NB4 (cell line): ENCODE measurements at places on chromosomes 3 and 15.

DNA sequence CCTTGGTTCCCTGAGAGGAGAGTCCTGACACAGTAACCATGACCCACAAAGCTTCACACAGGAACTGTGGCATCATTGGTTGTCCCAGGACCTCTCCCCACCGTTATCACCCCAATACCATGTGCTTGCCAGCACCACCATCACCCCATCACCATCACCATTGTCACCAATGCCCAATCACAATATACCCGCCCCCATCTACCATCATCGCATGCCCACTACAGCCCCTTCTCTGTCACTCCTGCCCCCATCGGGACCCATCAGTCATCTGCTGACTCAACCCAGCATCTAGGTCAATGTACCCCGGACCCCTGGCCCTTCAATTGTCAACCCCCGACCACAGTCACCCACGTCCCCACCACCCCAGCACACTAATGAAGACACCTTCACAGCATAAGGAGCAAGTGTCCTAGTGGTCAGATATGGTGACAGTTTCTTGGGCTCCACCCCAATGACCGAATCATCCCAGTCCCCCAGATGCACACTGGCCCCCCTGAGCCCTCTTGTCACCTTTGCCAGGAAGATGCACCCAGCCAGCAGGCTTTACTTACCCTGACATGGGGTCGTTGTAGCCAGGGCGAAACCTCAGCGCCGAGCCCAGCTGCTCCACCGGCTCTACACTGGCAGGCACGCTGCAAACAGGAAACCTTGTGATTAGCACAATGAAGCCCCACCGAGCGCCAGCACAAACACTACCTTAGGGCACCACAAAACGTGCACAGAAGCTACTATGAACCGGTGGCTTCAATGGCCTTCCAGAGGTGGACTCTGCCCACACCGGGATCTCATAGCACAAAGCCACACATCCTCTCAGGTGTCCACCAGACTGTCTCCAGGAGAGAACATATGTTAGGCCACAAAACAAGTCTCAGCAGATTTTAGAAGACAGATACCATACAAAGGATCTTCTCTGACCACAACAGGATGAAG is 25.1 kb downstream of the SHISA5 start:
- DNase-seq, result peak; percentile 41

DNA sequence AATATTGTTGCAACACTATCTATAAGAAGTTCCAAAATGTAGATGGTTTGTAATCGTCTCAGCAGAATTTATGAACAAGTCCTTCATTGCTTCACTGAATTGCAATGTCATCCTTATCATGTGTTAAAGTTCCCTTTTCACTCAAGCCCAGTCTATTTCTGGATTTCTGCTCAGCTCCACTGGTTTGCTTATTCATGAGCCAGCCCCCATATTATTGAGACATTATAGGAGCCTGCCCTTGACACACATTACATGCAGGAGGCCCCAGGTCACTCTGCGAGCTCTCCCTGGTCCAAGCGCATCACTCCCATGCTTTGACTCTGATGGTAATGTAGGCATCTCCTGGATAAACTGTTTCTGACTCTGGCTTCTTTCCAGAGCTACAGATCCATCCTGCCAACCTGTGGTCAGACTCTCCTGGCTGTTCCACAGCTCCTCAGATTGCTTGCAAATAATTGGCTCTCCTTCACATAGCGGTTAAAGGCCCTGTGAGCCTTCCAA is 56.9 kb downstream of the ABTB1 start:
- DNase-seq, result peak; percentile 73

DNA sequence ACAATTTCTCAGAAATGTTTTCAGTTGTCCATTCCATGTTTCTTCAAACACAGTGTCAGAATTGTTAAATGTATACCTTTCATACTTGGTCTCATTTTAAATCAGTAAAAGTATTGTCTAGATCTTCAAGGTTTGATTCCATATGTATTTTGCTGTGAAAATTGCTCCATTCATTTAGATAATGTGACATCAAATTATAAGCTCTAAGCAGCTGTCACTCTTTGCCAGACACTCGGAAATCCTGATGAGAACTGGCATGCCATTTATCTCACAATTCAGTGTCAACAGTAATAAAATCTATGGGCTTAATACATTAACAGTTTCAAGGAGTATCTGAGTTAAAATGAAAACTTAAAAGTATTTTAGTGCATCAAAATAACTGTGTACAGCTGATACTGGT is 1025.3 kb upstream of the EPHA6 start:
- DNase-seq, result no peak

- DNase-seq, result no peak
These were observed 55.1 kb downstream of the DNAJB8 start for GRCh38 chr3:128411574-128412064.

- DNase-seq, result no peak
These were observed 51.8 kb downstream of the CTDSPL start for GRCh38 chr3:37913522-37913921.

- DNase-seq, result no peak
These were observed 43.7 kb upstream of the GNB5 start for GRCh38 chr15:52234596-52235541.

- peak; percentile 61 for DNase-seq
These were observed 41.2 kb downstream of the OIP5 start for GRCh38 chr15:41291065-41291631.

DNA sequence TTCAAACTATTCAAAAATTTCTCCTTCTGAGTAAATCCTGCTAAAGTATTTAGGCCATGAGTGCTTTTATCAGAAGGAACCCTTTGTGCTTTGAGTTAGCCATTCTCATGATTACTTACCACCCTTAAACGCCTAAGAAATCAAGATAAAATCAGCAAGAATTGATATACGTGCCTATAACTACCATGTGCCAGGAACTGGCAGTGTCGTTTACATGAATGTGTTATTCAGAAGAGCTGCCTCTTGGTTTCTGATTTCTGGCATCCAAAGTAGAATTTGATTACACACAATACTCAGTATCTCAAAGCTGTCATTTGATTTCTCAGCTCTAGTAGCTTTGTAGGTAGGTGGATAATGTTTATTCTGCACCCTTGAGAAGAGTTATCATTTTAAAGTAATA is 351.3 kb upstream of the CCDC54 start:
- DNase-seq, result no peak

DNA sequence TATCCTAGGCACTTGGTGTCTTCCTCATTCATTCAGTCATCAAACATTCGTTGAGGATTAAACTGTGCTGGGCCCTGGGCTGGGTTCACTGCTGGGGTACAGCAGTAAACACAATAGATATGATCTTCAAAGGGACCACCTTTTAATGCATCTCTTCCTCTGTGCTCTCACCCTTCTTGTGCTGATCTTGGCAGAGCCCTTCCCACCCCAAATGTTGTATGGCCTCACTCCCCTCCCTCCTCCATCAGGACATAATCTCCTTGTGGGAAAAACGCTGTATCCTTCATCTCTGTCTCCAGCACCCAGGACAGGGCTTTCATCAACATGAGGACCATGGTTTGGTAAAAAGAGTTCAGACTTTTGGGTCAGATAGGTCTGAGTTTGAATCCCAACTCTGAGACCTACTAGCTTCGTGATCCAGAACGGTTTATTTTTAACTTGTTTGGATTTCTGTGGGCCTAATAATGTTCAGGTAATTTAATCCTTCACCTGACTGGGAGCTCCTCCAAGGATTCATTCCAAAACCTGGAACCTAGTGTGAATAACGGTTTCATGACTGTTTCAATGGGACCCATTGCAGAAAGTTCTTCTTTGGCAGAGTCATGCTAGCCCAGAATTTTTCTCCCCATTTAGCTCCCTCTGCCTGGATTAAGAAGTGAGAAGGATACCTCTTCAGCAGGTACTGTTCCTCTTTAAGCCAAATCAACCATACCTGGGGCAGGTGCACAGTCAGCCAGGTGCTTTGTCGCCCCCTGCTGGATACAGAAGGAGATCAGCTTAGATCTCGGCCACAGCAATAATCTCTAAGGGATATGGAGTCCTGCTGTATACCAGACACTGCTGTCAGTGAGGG is 5.2 kb upstream of the WNT7A start:
- peak; percentile 42 for DNase-seq

DNA sequence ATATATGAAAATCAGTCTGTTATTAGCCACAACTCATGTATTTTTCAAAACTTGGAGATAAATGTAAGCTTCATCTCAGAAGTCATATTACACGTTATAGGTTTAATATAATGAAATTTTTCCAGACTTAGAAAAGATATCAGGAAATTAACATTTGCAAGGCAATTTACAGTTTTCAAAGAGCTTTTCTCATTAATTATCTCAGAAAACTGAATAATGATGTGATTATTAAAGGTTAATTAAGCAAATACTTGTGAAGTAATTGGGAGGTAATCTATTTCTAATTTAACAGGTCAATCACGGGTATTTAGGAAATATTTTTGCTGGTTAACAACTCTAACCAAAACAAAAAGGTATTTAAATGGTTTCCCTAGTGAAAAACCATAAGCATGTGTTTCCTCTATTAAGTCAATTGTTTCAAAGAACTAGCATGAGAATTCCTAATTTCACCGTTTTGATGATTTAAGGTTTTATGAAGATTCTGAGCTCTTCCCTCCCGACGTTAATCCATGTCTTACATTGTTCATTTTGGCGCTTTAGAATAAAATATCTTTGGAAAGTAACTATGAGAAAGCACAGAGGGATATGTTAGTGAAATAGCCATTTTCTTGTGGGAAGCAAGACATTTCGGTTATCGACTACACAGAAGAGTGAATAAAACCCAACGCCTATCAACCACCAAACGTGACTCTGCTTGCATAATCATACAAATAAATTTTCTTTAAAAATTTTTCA is 1.5 kb upstream of the NEO1 start:
- no peak for DNase-seq

- DNase-seq, result no peak
These were observed 15.4 kb upstream of the CXCR6 start for GRCh38 chr3:45927881-45928280.

DNA sequence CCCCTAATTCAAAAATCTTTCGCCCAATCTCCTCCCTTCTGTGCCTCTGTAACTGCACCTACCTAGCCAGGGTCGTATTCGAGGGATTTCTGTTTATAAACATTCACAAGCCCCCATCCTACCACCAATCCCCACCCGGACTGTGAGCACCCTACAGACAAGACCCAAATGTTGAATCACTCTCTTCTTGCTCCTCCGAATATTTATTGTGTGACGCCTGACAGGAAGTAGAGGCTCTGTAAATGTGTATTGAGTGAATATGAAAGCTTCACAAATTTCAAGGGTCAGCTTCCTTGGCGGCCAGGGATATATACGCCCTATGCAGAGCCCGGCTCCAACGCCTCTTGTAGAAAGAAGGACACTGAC is 1.6 kb downstream of the BDH1 start:
- no peak for DNase-seq

DNA sequence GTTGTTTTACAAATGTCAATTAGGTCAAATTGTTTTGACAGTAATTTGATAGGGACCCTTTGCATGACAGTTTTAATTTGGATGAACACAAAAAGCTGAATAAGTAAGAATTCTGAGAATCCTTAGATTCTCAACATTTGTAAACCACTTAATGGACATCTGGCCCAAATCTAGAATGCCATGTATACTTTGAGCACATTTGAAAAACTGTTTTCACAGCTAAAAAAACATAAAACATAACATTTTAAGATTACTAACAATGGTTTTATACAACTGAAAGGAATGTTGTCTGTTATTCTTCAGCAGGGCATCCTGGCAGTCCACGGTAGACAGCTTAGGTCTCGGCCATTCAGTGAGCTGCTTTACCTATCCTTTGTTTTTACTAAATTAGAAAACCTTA is 34.5 kb upstream of the TM2D3 start:
- no peak for DNase-seq

DNA sequence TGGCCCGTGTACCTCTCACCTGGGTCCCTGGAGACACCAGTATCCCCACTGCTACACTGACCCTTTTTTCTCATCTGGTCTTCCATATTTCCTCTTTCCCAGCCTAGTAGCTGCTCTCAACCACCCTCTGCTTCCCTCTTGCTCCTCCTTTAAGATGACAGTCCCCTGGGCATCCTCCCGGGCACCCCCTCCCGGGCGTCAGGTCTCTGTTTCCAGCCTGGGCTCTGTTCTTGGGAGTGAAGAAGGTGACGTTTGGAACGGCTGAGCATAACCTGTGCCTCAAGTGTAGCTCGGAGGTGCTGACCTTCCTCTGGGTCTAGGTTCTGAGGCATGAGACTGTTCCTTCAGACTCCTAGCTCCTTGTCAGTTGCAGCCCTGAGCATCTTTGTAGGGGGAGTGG is 101.2 kb downstream of the VGLL4 start:
- DNase-seq, result no peak

DNA sequence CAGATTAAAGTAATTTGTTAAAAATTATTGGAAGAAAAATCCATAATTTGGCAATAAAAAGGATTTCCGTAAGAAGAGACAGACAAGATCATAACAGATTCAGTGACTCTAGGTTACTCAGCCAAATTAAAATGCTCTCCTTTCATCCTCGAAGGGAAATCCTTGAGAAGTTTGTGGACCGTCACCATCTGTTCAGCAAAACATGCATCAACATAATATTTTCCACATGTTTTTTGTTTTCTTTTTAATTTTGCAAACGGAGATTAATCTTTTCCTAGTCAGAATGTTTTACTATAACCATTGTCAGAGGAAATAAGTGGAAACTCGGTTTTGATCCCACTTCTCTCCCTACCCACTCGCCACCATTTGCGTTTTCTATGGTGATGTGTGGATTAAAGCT is 128.3 kb downstream of the TMCO5A start:
- DNase-seq, result no peak

- DNase-seq, result peak; percentile 5
These were observed 122.2 kb upstream of the WNT5A start for GRCh38 chr3:55609230-55609827.

DNA sequence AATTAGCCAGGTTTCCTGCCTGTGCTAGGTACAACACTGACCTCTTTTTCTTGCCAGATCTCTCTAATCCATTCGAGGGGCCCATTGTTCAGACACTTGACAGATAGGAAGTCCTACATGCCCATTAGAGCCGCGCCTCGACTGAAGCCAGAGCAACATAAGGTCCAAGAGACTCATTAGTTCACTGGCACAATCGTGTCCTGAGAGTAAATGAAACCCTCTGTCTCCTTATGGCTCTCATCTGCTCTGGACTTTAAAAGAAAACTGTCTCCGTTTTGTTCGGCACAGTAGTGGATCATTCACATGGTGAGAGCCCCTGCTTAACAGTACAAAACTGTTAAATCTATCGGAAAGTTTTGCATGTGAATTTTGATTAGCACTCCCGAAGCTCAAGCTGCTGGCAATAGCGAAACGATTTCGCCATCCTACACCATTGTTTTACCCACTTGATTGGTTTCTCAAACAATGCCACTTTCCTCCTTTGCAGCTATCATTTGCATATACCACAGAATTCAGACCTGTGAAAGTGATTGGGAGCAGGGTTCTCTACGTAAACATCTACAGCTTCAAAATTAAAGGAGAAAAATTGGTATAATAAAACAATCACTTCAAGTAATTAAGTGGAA is 19.0 kb upstream of the C15orf61 start:
- DNase-seq, result peak; percentile 53

DNA sequence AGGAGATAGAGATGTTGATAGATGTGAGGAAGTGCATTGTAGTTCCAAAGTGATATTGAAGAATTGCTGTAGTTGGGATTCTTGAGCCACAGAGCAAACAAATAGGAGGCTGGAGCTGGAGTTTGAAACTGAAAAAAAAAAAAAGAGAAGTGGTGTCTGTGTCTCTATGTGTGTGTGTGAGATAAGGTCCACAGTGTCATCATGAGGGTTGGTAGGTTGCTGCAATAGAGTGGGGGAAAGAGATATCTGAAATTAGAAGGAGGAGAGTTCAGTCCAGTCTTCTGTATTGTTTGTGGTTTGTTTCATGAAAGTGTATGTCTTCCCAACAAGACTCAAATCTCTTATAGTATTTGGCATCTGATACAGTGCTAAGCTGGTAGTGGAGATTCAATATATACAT is 37.3 kb upstream of the CACNA1D start:
- DNase-seq, result peak; percentile 23
